Activated CD4-positive, alpha-beta T cell treated with anti-CD3 and anti-CD28 coated beads, Interleukin-2, amount 10 ng/mL, durations not matched to agents 24 days and 14 days (primary cell): ENCODE measurements at places on chromosomes 3 and 15. TPM values are rescaled to one million over a fixed set of nuclear protein-coding genes. Genes with fewer than 3 reads are reported as not detected.

ADGRG7 gene
- total RNA-seq = not detected in 2 replicates

DET1 gene
- 2.1 and 2.8 TPM in 2 replicates for total RNA-seq

RASGRP1 gene
- 94.4 and 94.7 TPM in 2 replicates for total RNA-seq

RGMA gene
- total RNA-seq = 0.07 TPM in 1 of 2 replicates, not detected in the other
